Stimulated activated CD8-positive, alpha-beta memory T cell treated with anti-CD3 and anti-CD28 coated beads, Interleukin-12 subunit alpha, Interleukin-12 subunit beta, amount 100 ng/mL, for 4 hours (primary cell): ENCODE measurements at places on chromosomes 6 and 20.

DNA sequence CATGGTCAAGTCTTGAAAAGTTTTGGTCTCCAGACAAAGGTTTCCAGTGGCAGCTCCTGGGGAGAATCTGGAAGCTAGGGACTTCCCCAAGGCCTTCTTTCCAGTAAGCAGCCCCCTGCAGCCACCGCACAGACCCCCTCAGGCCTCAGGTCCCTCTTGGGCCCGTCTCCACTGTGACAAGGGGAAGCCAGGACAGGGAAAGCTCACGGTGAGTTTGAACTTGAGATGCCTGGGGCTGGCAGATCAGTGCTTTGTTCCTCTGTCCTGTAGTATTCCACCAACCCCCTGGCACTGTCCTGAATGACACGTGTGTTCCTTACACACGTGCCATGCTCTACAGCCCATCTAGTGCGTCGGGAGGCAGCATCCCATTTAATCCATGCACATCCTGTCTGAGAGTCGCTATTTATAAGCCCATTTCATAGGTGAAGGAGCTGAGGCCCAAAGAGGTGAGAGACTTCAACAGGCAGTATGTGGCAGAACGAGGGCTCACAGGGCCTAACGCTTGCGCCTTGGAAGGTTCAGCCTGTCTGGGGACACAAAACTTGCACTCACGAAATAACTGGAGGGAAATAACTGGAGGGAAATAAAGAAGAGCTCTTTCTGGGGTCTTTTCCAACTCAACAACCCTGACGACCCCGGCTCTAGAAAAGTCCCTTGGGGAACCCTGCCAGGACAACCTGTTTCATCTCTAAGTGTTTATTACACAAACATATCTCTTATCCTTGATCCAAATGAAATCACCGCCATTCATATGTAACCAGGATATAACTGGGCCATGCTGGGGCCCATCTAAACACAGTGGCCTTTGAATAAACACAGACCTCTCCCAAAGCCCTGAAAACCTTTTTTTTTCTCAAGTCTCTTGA lies 123.0 kb downstream of the BANF2 start:
- no peak for DNase-seq

GRCh38 chr6:44078827-44079671 lies 48.2 kb downstream of the MRPL14 start:
- DNase-seq, result peak; percentile 35

GRCh38 chr6:31125586-31126363 lies 5.5 kb upstream of the CDSN start:
- DNase-seq, result no peak

DNA sequence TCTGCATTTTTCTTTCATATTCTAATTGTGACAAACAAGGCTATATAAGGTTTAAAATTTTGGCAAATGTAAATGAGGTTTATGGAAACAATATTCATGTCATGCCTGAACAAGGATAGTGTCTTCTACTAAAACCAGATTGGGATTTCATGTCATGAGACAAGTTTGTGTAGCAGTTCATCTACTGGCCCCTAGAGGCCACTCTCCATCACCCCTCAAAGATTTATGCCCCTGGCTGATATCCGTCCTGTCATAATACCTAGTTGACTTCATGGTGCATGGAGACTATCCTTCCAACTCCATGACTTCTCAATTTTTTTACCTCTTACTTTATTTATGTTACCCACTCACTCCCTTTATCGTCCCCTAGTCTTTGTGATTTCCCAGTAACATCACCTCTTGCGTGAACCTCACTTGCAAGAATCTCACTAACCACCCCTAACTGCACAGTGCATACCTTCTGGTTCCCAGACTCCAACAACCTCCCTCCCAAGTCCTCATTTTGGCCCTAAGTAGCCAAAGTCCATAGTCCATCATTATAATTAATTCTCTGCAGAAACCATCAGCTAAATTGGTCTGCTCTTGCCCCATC lies 179.8 kb downstream of the TASP1 start:
- DNase-seq, result no peak

DNA sequence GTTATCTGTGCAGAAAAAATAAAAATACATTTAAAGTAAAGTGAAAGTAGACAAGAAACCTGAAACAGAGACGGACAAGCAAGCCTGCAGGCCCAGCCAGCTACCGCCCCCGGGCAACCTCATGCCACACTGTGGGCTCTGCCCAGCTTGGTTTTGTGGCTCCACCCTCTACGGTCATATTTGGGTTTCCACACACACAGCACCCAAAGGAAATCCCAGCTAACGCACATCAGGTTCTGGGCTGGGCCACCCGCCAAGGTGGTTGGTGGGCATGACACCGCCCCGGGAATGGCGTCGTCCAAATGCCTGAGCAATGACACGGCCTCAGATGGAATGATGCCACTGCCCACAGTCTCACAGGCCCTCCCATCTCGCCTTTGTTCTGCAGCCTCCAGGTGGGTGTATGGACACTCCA lies 22.9 kb downstream of the FAM110A start:
- peak; percentile 41 for DNase-seq

DNA sequence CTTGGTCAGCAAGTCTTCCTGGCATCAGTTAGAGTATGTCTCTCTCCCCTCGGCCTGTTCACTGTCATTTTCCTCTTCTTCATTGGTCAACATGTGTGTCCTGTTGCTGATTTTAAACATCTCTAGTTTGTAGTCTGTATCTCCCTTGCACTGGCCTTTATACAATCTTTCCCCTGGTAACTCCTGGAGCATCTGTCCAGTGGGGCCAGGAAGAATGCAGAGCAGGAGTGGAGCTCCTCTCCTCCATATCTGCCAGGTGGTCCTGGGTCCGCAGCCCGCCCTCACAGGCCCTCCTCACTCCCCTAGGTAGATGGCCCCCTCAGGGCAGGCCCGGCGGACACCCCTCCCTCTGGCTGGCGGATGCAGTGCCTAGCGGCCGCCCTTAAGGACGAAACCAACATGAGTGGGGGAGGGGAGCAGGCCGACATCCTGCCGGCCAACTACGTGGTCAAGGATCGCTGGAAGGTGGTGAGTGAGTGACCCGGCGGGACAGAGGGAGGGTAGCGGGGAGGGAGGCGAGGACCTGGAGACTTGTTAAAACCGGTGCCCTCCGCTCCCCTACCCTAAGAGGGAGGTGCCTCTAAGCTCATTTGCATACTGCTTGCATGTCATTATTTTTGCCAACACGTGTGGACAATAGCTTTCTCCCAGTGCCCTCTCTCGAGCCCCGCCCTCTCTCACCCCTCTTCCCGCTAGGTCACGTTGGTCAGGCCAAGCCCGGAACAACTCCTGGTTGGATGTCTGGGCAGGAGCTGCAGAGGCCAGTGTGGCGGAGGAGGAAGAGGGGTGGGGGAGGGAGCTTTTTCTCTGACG lies 3.2 kb downstream of the TTBK1 start:
- DNase-seq, result no peak

DNA sequence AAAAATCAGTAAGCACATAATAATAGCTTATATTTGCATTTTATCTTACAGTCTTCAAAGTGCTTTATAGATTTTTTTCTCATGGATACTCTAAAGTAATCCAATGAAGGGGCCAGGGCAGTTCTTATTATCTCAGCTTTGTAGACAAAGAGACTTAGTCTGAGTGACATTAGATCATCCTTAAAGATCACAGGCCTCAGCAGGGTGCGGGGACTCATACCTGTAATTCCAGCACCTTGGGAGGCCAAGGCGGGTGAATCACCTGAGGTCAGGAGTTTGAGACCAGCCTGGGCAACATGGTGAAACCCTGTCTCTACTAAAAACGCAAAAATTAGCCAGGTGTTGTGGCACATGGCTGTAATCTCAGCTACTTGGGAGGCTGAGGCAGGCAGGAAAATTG lies 14.5 kb downstream of the FERMT1 start:
- no peak for DNase-seq
